ENCODE measurements at places on chromosomes 5 and 9. TPM values are rescaled to one million over a fixed set of nuclear protein-coding genes. Genes with fewer than 3 reads are reported as not detected.

DNA sequence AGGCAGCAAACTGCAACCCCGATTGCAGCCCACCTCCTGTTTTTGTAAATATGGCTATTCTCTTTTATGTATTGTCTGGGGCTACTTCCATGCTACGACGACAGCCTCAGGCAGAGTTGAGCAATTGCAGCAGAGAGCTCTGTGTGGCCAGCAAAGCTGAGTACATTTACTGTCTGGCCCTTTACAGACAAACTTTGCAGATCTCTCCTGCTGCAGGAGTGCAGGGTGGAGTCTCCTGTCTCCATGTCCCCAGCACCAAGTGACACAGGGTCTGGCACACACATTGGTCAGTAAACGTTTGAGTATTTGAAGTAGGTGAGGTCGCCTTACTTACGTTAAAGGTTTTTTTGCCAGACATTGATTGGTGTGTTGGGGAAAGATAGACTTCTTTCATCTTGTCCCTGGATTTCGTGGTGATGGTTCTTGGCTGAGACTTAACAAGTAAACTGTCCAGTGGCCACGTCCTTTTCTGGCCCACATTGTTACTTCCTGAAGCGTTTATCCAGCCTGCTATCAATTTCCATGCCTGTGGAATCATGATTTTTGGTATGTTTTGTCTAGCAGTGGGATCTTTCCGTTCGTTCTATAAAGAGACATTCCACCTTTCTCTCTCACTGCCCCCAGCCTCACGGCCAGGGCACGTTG lies 27.2 kb downstream of the PRRC2B start:
- H3K4me3 ChIP-seq, result no peak overlapping the region
- no peaks in the 10 kb centered on the region for H3K27me3 ChIP-seq
- H3K27ac ChIP-seq, result peak overlapping the region; percentile 84
- DNase-seq, result no peak
- H3K36me3 ChIP-seq, result no peaks in the 10 kb centered on the region

- peaks cover 94% of the 10 kb centered on the region for H3K4me1 ChIP-seq
- no peaks in the 10 kb centered on the region for H3K27me3 ChIP-seq
- peak; percentile 26 for DNase-seq
- no peaks in the 10 kb centered on the region for H3K36me3 ChIP-seq
- H3K4me3 ChIP-seq, result no peak overlapping the region
Measured at GRCh38 chr5:68251804-68252522, 36.4 kb downstream of the PIK3R1 start.

DNA sequence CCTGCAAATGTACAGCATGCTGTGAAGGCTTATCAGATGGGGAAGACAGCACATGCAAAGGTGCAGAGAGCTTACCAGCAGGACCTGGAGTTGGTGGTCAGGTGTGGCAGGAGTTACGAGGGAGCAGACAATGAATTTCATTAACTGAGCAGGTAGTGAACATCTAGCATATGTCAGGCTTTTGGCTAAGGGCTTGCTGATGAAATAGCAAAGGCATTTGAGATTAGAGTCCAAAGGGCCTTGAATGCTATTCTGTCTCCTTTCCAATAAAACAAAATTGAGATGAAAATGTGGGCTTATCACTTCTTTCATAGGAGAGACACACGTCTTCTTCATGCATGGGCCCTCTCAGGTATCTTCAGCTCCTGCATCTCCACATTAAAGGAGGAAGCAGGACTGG lies 36.6 kb upstream of the PPARGC1B start:
- H3K4me3 ChIP-seq, result no peak overlapping the region
- no peak overlapping the region for H3K27ac ChIP-seq
- no peaks in the 10 kb centered on the region for H3K27me3 ChIP-seq
- no peaks in the 10 kb centered on the region for H3K36me3 ChIP-seq

DNA sequence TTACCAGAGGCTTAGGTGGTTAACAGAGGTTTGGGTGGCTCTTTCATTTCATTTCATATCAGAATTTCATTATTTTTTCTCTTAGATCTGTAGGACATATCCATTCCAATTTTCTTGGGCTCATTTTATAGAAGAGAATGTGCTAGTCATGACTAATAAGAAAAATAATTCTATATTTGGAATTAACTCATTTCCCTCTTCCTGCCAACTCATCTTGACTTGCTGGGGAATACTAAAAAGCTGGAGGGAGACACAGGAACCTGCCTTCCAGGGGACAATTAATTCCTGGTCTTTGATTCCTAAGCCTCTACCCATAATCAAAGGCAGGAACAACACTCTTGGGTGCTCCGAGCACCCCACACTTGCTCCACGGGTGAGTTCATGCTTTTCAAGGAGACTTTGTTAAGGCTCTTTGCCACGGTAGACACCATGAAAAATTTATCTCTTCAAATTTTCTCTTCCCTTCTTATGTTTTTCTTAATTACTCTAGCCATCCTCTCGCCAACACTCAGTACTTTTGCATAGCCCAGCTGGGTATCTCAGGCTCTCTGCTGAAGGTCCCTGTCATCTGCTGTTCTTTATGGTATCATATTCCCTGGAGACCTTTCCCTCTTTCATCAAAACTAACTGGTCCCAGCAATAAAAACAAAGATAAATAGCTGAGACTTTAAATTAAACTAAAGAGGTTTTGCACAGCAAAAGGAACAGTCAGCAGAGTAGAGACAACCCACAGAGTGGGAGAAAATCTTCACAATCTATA lies 273.9 kb downstream of the NPR3 start:
- H3K4me1 ChIP-seq, result no peaks in the 10 kb centered on the region
- no peak overlapping the region for H3K4me3 ChIP-seq
- H3K27me3 ChIP-seq, result no peaks in the 10 kb centered on the region

DNA sequence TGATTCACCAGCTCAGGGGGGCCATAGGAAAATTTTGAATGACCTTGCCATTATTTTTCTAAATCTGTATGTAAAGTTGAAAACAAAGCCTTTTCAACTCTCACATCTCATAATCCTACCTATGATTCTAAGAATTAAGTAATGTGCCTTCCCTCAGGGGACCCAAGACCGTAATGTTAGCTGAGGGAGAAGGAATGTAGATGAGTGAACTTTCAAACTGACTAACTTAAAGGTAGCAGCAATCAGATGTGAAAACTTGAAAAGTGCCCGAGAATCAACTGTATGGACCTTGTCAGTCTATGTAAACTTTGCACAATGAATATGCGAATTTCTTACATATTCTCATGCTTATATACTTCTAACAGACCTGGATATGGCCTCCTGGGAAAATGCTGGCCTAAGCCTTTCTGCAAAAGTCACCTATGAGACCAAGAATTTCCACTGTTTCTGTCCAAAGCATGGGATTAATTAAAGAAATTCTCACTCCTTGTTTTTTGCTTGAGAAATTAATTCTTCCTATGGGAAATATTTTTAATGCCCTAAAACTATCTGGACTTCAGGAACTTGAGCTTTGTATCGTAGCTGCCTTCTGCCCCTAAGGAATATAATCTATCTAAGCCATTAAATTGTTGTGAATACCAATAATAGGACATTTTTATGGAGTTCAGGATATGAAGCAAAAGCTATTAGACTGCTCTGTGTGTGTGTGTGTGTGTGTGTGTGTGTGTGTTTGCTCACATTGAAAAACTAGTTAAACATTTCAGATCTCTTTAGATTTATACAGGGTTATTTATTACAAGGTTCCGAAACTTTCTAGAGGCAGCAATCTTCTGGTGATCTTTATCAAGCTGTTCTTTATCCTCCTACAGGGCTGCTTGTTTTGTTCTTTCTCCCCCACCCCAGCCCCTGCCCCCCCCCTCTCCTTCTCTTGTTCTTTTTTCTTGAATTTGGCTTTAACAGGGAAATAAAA lies 169.1 kb upstream of the CLINT1 start:
- peak; percentile 37 for DNase-seq
- H3K27ac ChIP-seq, result no peak overlapping the region
- no peaks in the 10 kb centered on the region for H3K27me3 ChIP-seq

GRCh38 chr5:119286511-119287488 lies 69.0 kb upstream of the TNFAIP8 start:
- H3K27me3 ChIP-seq, result no peaks in the 10 kb centered on the region
- no peak overlapping the region for H3K27ac ChIP-seq
- no peak overlapping the region for H3K4me3 ChIP-seq
- H3K4me1 ChIP-seq, result peaks cover 5% of the 10 kb centered on the region
- DNase-seq, result no peak
- H3K36me3 ChIP-seq, result no peaks in the 10 kb centered on the region

DNA sequence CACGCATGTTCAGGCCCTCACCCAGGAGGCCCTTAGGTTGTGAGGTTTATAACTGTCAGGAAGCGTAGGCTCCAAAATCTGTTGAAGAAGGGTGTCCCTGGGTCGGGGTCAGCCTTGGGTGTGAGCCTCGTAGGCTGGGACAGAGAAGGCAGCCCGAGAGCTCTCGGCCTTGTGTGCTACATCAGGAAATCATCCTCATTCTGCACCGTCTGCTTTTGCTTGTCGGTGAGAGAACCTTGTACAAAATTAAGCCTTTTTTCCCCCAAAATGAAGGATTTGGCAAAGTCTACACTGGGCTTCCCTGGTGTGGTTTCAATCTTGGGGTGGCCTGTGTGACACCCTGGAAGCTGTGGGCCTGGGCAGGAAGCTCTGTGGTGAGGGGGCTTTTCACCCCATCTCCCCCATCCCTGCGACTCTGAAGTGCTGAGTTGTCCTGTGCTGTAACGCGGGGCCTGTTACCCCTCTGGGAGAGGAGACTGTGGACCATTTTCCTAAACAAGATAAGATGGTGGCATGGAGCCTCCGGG lies 55.3 kb downstream of the AHRR start:
- H3K4me3 ChIP-seq, result no peak overlapping the region
- no peaks in the 10 kb centered on the region for H3K4me1 ChIP-seq
- no peaks in the 10 kb centered on the region for H3K36me3 ChIP-seq
- peaks cover 21% of the 10 kb centered on the region for H3K27me3 ChIP-seq
- no peak overlapping the region for H3K27ac ChIP-seq

GARNL3 gene
- 19.5 TPM for total RNA-seq

IRX4 gene
- not detected for total RNA-seq

EEIG1 gene
- total RNA-seq, result 103 TPM

RORB gene
- 0.20 TPM for total RNA-seq

SCGB3A2 gene
- not detected for total RNA-seq

Data from transverse colon (tissue), 4 donors.